Activated T-helper 1 cell treated with Interleukin-2 at 50 U/mL for 16 hours (primary cell): ENCODE measurements at places on chromosomes 7 and 10.

GRCh38 chr10:52499281-52499680, 185.2 kb downstream of the DKK1 start:
- DNase-seq = no peak

DNA sequence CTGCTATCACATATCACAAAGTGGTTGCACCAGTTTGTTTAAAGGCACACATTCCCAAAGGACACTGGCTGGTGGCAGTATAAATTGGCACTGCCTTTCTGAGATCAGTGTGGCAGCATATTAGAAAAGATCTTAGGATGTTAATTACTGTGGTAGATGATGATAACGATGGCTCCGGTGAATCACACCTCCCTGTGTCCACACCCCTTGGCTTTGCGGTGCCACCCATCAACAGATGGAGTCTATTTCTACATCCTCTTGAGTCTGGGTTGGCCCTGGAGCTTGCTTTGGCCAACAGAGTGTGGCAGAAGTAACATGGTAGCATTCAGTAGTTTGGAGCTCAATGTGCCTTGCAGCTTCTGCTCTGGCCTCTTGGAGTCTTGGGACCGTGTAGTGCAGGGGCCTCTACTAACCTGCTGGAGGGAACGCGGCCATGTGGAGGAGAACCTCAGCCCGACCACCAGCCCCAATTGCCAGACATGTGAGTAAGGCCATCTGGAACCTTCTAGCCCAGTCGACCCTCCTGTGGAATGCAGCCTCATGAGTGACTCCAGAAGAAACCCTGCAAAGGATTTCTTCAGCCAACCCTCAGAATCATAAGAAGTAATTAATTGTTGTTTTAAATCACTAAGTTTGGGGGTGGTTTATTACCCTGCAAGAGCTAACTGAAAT, 27.2 kb upstream of the PLEKHA1 start:
- no peak for DNase-seq

DNA sequence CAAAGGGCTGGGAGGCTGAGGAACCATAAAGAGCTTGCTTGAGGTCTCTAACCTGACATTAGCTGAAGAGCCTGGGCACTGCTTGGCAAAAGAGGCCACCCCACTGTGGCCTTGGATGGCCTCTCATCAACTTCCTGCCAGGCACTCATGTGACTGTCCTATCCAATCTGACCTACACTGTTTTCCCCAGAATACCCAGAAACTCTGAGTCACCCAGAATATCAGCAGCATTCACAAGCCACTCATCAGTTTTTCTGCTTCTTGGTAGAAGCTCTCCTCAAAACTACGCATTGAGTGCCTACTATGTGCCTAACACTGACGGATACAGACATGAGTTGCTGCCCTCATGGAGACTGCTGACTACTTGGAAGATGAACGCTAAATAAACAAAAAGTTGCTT, 4.1 kb upstream of the NT5C2 start:
- no peak for DNase-seq

- no peak for DNase-seq
Observed at GRCh38 chr7:150756858-150757257, 19.6 kb downstream of the GIMAP5 start.

DNA sequence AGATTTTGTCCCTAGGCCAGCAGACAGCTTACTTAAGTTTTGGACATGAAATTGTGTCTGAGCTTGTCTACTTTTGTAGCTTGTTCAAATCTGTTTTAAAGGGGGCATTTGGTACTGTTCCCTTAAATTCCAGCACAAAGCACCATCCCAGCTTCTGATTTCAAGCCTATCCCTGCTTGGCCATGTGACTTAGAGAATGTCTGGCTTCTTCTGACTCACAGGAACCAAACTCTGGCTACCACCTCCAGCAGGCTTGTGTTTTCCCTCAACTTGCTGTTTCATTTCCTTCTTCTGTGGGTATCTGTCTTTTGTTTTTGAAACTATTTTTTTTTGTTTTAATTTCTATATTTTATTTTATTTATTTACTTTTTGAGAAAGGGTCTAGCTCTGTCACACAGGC, 97.9 kb upstream of the FZD8 start:
- DNase-seq = no peak

DNA sequence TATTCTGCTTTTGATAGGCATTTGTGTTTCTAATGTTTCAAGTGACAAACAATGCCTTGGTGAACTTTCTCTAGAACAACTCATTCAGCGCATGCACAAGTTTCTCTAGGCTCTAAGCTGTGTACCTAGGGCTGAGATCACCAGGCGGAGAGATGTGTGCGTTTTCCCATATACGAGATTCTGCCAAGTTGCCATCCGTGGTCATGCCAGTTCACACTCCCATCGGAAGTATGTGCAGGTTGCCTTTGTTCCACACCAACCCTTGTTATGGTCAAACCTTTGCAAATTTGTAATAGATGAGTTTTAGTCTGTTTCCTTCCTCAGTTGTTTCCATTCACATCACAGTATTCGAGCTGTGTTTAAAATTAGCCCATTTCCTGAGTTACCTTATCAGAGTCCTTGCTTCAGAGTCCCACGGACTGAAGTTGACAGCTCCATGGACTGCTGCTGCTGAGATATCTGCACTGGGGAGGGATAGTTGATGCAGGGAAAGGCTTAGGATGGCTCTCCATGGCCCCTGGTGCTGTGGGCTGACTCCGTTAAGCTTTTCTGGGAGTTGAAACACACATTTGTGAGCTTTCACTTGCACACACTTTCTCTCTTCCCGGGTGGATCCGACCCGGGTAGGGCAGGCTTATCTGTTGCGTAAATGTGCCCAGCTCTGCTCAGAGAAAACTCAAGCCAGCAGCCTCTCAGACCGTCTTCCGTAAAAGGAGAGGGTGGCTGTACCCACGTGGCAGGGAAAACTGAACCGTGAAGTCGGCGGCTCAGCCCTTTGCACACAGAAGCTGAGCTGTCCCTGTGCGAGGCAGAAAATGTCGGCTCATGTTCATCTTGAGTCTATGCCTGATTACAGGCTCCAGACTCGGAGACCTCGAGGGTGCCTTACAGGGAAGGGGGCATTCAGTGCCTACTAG, 49.4 kb downstream of the HK1 start:
- no peak for DNase-seq

GRCh38 chr7:96202102-96202501, 119.8 kb downstream of the SLC25A13 start:
- DNase-seq = no peak

GRCh38 chr10:93115661-93116383, 42.1 kb downstream of the CYP26A1 start:
- peak; percentile 45 for DNase-seq

DNA sequence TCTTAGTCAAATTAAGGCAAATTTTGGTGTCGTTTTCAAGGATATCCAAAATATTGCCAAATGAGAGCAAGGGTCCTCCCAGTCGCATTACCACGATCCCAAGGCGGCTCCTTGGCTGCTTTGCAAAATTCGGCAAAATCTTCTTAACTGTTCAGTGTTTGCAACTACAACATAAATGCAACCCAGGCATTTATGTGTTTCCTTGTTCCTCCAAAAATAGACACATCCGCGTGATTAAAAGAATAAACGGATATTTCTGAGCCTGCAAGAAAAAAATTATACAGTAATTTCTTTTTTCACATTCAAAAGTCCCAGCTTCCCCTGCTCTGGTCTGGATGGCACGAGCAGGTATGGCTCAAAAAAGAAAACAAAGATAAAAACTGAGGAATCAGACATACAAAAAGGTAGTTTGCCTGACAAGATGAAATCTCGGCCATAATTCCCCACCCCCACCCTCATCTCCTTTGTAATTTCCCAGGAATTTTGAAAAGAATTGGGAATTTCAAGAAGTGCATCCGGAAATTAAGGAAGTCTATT, 6.0 kb downstream of the SKIDA1 start:
- no peak for DNase-seq

- no peak for DNase-seq
Observed at GRCh38 chr10:60031183-60031582, 124.8 kb upstream of the CCDC6 start.

- DNase-seq = no peak
Observed at GRCh38 chr7:114953724-114954123, 31.8 kb downstream of the MDFIC start.

DNA sequence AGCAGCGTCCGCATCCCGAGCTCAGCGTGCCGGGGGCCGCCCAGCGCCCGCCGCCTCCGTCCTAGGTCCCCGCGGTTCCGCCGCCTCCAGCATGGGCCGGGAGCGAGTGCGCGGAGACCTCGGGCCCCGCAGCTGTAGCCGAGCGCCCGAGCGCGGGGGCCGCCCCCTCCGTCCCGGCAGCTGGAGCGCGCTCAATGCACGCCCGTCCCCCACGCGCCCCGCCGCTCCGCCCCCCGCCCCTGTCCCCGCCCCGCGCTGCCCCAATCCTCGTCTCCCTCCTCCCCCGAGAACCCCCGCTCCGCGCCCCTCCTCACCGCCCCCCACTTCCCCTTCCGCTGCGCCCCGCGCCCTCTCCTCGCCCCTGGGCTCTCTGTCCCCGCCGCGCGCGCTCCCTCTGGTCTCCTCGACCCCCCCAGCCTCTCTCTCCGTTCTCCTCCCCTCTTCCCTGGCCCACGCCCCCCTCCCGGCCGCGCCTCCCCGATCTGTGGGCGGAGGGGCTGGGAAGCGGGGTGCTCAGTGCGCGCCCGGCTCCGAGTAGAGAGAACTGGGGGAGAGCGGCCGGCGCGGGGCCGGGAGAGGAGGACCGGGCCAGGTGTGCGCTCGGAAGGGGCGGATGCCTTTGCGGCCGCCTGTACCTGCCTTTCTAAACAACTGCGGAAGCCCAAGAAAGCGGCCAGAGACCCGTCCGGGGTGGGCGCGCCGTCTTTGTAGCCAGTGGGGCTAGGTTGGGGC, at the start of gene VIPR2:
VIPR2 (minus strand) TSS at position 110 of the 732 bp plus-strand sequence; CDS start at position 14, 96 bp downstream.
- no peak for DNase-seq

DNA sequence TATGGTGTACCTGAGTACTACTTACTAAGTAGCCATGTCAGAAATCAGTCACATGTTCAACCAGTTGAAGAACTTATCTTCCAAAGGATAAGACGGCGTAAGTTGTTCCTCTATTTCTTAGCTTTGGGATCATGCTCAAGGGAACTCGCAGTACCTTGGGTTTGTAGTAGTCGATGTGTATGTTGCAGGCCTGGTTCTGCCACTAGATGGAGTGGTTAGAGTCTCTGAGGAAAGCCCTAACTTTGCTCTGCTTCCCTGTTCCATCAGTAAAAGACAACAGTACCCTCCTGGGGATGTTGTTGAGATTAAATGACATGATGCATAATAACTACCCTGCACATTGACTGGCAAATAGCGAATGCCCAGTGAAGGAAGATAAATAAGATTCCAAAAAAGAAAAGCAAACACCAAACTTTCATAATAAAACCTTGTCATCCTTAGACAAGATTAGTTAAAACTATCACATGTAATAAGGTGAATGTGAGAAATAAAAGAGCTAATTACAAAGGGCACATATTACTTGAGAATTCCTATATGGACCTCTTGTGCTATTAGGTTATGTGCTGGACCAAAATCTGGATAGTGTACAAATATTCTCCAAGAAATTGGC, 165.9 kb downstream of the ABCA13 start:
- no peak for DNase-seq

DNA sequence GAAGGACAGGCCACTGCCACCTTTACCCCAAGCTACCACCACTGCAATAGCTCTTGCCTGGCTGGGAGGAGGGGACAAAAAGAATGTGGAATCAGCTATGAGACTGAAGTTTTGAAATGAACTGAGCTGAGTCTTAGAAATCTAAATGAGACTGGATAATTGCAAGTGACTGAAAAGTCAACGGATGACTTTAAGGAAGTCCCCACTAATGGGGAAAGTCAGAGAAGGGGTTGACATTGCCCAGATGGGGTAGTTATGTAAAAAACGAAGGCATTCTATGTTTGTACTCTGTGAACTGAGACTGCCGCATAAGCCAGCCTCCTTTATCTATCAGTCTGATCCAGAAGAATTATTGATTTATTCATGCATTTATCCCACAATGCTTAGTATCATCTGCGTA, 67.2 kb downstream of the RBM20 start:
- no peak for DNase-seq

GRCh38 chr10:11245095-11245479, 227.4 kb downstream of the CELF2 start:
- no peak for DNase-seq

- peak; percentile 51 for DNase-seq
Observed at GRCh38 chr10:114541081-114541796, 116.8 kb downstream of the ABLIM1 start.

DNA sequence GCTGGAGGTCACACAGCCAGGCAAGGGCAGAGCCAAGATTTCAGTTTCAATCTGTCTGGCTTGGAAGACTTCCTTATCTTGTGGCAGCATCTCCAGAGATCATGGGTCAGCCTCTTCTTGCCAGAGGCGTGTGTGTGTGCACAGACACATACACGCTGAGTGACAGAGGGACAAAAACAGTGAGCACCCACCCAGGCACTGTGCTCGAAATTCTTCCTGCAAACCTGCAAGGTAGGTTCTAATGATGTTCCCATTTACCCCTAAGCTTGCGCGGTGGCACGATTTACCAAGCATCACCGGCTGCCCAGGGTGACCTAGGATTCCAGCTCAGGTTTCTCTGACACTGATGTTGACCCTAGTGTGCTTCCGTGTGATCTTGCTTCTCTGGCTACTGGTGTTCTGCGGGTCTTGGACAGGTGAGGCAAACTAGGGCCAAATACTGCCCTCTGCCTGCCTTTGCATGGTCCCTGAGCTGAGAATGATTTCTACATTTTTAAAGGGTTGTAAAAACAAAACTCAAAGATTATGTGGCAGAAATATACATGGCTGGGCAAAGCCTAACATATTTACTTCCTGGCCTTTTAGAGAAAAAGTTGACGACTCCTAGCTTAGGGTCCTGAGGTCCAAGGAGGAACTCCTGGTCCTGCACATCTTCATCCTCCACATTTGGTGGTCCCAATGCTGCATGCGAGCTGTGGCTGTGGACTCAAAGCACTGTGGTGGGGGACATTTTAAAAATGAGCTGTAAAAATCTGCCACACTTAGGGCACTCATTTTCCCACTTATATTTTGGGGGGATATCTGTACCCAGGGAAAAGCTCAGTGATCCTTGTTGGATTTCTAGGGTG, 268.5 kb downstream of the RPS24 start:
- DNase-seq = no peak

DNA sequence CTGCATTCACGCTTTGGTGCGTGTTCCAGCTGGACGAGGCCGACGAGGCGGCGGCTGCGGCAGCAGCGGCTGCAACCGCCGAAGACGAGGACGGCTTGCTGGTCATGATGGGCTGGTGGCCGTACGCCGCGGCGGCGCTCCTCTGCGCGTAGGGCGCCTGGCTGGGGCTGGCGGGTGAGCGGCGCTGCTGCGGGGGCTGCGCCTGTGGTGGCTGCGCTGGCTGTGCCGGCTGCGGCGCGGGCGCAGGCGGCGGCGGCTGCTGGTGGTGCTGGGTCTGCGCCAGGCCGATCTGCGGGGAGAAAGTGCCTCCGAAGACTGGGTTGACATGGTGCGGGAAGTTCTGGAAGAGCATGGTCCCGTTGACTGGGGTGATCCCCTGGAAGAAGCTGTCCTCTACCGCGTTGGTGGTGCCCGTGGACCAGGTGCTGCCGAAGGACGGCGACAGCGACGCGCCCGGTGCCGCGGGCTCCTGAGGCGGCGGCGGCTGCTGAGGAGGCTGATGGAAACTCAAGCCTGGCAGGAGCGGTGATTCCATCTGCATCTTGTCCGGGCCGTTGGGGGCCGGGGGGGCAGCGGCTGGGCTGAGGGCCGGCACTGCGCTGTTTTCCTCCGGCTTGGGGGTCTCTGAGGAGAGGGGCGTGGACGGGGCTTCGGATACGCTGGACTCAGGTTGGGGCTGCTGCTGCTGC, 51.1 kb downstream of the CPEB3 start:
- DNase-seq = peak; percentile 13

- no peak for DNase-seq
Observed at GRCh38 chr7:109029866-109030265, 460.2 kb downstream of the DNAJB9 start.
